ENCODE measurements at places on chromosomes 2 and 18. TPM values are rescaled to one million over a fixed set of nuclear protein-coding genes. Genes with fewer than 3 reads are reported as not detected.

DNA sequence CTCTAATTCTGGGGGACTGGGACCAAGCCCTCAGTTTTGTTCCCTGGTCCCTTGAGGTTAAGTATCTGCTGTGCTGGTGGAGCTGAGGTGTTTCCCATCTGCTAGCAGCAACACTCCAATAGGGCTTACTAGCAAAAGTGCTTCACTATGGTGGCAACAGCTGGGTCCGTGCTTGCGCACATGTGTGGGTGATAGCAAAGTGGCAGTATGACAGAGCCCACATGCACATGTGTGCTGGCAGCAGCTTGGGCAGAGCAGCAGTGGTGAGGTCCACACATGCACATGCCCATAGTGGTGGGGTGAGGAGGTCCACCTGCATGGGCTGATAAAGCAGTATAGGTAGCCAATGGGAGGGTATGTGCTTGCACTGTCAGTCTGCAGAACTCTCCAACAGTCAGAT is 1723.7 kb downstream of the SUCLG1 start:
- DNase-seq: no peak

DNA sequence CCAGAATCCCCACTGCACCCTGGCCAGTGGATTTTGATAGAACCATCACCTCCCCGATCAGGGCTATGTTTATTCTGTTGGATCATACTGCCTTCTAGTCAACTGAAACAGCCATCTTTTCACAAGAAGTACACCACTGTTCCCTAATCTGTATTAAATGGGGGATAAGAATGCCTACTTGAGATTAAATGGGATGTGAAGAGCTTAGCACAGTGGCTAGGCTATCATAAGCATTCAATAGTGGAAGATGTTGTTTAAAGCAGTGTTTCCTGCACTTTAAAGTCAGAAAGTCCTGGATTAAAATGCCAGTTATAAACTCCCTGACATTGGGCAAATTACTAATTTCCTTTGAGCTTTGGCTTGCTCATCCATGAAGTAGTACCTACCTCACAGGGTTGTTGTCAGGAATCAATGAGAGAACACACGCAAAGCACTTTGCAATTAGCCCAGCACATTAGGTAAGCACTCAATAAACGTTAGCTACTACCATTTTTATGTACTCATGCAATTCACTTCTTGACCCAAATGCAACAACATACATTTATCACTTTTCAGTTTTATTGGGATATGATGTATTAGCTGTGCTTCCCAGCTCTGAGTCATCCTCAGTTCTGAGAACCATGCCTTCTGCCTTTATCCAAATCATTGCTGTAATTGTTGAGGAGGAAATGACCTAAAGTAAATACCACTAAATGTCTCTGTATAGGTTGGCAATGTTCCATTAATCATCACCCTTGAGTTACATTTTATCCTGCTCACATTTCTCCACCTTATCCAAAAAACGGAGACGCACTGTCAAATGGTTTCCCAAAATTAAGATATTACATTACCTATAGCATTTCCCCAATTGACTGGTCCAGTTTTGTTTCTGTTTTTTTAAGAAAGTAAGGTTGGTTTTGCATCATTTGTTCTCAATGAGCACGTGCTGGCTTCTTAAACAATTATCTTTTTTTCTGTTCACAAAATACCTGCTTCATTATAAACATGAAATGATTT is 2.1 kb downstream of the TMEM247 start:
- DNase-seq: no peak

DNA sequence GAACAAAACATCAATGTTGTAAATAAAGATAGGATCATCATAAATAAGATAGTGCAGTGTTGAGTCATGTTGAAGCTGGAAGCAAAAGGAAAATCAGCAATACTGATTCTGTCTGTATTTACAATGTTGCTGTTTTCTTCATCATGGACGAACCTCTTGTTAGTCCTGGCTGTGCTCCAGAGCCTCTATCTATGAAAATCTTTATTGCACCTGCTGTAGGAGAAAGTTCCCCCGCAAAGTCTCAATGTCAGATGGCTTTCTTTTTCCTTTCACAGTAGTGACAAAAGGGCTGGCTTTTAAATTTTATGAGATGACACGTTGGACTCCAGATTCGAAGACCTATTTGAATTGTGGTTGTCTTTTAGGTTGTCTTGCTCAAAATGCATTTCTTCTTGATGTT is 98.5 kb upstream of the LRRTM1 start:
- no peak for DNase-seq

- DNase-seq: no peak
Measured at GRCh38 chr2:204000446-204000845, 63.9 kb downstream of the ICOS start.

DNA sequence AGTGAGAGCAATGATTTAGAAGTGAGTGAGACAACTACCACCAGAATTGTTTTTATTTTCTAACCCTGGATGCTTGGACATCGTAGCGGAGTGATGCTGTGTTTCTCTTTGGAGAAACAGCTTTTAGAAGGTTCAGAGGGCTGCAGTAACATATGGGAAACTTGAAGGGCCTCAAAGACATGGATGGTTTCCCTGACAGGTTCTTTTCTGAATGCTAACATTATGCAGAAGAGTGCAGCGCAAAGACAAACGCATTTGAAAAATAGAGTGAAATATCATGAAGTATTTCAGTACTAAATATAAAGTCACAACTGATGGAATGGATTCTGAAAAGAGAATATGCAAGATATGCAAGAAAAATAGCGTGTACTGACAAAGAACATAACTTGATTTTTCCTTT is 385.1 kb upstream of the DSEL start:
- DNase-seq: no peak

SCYGR4 gene
- not detected for total RNA-seq

UGT1A1 gene
- total RNA-seq: not detected

CCDC74B gene
- total RNA-seq: 0.94 TPM
